ENCODE measurements at places on chromosomes 2 and 18. TPM values are rescaled to one million over a fixed set of nuclear protein-coding genes. Genes with fewer than 3 reads are reported as not detected.

- H3K4me1 ChIP-seq = no peaks in the 10 kb centered on the region
- H3K36me3 ChIP-seq = no peaks in the 10 kb centered on the region
- no peak for DNase-seq
- no peak overlapping the region for H3K4me3 ChIP-seq
These were observed 4.0 kb upstream of the DPY30 start for GRCh38 chr2:32043561-32043960.

DNA sequence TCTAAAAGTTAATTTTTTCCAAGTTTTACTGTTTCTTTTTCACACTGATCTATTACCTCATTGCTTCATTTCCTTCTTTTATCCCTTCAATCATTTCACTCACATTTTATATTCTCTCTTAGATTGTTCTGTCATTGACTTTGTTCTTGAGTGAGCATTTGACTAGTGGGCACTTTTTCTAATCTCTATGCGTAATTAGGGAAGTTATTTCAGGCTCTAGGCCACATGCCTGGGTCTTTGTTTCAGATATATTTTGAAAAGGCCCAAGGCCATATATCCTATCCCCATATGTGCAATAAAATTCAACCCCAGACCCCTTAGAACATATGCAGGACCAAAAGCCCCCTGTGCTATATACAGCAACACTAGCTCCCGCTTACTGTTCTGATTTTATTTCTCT, 61.2 kb downstream of the MSH6 start:
- H3K27ac ChIP-seq = no peak overlapping the region
- DNase-seq = no peak
- H3K27me3 ChIP-seq = no peaks in the 10 kb centered on the region
- H3K4me3 ChIP-seq = no peak overlapping the region

Gene UGT1A10
- polyA plus RNA-seq = 0.06 TPM

- no peak overlapping the region for H3K4me3 ChIP-seq
- peak; percentile 87 for DNase-seq
- H3K36me3 ChIP-seq = no peaks in the 10 kb centered on the region
- peak overlapping the region; percentile 24 for H3K27ac ChIP-seq
- H3K4me1 ChIP-seq = no peaks in the 10 kb centered on the region
These were observed 4.4 kb upstream of the SERPINB5 start for GRCh38 chr18:63472380-63472779.

GRCh38 chr2:232363784-232364615, 14.6 kb upstream of the ALPP start:
- no peaks in the 10 kb centered on the region for H3K27me3 ChIP-seq
- DNase-seq = no peak
- H3K36me3 ChIP-seq = no peaks in the 10 kb centered on the region
- H3K4me1 ChIP-seq = peaks cover 4% of the 10 kb centered on the region
- H3K27ac ChIP-seq = no peak overlapping the region

DNA sequence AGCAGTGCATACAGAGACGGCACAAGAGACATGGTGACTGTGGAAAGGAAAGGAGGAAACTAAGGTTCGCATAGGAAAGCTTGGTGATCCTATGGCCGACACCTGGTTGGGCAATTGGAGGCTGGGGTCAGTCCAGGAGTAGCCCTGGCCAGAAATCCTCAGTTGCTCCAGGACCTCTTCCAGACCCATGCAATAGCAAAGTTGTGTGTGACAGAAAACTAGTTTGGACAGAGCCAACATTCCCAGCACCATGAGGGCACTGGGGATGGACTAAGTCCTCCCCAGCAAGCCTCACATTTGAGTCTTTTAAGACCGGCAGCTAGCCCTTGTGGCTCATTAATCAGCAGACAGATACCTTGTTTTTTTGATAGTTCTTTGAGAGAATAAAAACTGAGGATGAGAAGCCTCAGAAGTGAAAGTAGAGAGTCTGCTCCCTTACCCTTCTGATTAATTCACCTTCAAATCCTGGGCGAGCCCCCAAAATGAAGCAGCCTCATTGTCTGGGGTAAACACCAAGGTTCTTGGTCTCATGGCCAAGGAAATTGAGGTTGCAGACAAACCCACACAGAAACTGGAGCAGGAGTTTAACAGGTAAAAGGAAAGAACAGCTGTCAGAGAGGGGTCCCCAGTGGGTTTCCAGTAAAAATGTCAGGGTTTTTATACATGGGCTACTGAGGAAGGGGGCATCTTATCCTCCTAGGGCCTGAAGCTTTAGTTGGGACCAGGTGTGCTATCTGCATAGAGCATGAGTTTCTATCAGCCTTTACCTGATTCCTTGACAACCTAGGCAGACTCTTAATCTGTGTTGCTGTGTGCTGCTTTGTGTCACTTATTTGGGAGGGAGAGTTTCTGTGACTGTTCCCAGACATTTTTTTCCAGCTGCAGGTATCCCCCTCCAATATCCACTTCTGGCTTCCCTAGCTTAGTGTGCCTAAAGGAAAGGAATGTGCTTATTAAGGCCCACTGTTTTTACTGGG, 39.1 kb downstream of the STK17B start:
- no peaks in the 10 kb centered on the region for H3K27me3 ChIP-seq
- no peak overlapping the region for H3K27ac ChIP-seq
- H3K4me1 ChIP-seq = no peaks in the 10 kb centered on the region
- H3K36me3 ChIP-seq = peaks cover 14% of the 10 kb centered on the region

GRCh38 chr18:62360805-62361204, 35.7 kb downstream of the TNFRSF11A start:
- peaks cover 33% of the 10 kb centered on the region for H3K36me3 ChIP-seq
- H3K4me1 ChIP-seq = peaks cover 7% of the 10 kb centered on the region
- H3K27ac ChIP-seq = peak overlapping the region; percentile 43

Gene MYO5B
- polyA plus RNA-seq = 52.0 TPM

DNA sequence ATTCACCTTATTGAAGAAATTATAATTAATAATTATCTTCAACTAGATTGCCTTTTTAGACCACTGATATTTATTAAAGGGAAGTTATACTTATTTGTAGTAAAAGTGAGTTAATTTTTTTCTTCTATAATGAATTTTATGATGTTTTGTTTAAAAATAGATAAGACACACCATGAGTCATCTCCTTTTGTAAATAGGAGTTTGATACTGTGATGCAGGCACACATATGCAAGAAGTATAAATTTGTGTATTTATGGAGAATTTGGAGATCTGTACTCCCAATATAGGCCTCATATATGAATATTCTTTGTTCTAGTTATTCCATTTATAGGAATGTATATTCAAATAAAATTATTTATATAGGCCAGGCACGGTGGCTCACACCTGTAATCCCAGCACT, 703.5 kb upstream of the CHAC2 start:
- H3K27me3 ChIP-seq = no peaks in the 10 kb centered on the region
- H3K4me1 ChIP-seq = no peaks in the 10 kb centered on the region
- no peak for DNase-seq
- no peaks in the 10 kb centered on the region for H3K36me3 ChIP-seq
- H3K27ac ChIP-seq = no peak overlapping the region

All from large intestine (tissue), 12 donors.